ENCODE measurements at places on chromosomes 6 and 20.

- no peak for DNase-seq
Observed at GRCh38 chr6:36907781-36908180, 22.0 kb downstream of the C6orf89 start.

GRCh38 chr6:31958412-31958740, 395 bp downstream of the NELFE start:
- DNase-seq, result no peak

DNA sequence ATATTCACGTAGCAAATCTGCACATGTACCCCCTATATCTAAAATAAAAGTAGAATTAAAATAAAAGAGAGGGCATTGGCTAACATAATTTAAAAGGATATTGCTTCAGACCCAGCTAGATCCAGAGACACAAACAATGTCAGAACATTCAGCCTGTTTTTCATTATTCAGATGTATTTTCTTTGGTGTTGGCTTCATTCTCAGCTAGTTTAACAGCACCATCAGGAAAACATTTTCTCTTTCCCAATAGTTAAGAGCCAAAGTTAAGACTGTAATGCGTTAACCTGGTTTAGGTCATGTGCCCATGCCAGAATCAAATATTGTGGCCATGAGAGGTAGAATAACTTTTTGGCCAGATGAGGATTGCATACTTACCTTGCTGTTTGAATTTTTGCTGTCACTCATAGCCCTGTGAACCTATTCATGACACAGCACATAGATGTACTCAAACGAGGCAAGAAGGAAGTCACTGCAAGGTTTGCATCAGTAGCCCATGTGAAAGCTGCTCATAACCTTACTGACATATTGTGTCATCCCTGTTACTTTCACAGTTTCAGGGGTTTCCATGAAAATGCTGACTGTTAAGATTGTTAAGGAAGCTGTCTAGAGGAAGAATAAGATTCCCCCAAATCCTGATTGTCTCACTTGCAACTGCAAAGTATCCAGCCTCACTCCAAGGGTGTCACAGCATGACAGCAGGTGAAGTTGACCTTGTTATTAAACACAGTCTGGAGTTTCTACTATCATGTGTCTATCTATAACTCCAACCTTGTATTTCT, 233.1 kb downstream of the PACRG start:
- no peak for DNase-seq

GRCh38 chr20:49814057-49814694, 1.5 kb downstream of the SLC9A8 start:
- DNase-seq, result no peak

DNA sequence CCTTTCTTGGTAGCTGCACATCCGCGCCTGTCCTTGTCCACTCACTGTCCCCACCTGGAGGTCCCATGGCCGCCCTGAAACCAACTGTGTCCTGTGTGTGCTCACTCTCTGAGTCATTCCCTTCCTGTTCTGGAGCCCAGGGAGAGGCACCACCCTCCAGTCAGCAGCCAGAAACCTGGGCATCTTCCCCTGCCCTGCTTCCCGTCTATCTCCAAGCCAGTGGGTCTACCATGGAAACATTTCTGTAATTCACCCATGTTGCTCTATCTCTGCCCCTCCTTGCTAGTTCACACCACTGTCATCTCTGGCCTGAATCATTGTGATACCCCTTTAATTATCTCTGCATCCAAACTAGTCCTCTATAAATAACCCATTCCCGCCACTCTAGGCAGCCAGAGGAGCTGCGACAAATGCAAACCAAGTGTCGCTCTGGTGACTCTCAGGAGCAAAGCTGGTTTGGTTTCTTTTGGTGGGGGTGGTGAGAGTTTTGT, 28.8 kb upstream of the SYNJ2 start:
- DNase-seq, result no peak

- DNase-seq, result no peak
Observed at GRCh38 chr6:38713812-38714211, 1.3 kb upstream of the DNAH8 start.

DNA sequence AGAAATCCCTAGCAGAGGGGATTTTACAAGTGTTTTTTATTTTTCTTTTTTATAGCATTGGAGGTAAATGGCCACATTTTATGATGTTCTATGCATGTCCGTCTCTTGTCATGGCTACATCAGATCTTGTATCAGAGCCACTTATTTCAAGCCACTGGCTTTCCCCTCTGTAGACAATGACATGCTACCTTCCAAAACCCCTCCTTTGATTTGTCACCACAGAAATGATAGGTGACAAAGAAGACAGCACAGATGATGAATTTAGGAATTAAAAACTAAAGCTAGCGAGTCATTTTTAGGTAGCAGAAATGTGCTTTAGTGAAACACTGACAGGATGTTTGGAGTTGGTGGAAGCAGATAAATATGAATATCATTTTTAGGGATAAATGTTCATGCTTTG, 20.8 kb downstream of the PLCB1 start:
- DNase-seq, result no peak

DNA sequence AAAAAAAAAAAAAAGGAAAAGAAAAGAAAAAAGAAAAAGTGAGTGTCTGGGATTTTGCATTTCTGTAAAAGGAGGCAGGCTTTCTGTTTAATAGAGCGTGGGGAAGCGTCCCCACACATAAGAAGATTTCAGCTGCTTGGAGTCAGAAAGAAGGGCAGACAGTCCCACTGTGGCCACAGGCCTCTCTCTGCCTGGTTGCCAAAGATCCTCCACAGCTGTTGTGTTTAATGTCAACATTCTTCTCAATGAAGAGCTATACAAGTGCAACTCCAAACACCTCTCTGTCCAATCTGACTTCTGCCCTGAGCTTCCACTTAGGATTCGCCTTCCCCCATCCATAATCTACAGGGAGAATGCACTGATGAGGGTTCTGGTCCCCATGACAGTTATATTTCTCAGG, 64.3 kb upstream of the MLN start:
- no peak for DNase-seq

DNA sequence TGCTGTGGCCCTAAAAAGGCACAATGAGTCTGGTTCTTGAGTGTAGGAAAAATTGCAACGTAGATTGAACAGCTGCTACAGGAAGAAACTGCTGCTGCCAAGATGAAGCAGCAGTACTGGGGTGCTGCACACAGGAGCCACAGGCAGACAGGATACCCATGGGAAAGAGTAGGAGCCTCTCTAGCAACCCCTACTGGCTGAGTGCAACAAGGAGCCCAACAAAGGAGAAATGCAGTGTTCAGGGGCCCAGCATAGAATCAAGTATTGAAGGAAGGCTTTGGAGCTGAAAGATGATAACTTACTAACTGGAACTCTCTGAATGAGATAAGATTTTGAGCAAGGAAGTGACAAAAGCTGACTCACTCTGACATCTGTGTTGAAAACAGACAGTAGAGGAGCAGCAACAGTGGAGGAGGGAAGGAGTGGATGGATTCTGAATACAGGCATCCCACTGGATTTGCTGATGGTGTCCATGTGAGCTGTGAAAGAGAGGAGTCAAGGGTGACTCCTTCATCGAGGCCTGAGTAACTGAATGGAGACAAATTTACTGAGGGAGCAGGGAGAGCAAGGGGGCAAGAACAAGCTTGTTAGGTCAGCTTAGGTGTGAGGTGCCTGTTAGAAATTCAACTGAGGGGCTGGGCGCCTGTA, 534.7 kb upstream of the JARID2 start:
- DNase-seq, result no peak

DNA sequence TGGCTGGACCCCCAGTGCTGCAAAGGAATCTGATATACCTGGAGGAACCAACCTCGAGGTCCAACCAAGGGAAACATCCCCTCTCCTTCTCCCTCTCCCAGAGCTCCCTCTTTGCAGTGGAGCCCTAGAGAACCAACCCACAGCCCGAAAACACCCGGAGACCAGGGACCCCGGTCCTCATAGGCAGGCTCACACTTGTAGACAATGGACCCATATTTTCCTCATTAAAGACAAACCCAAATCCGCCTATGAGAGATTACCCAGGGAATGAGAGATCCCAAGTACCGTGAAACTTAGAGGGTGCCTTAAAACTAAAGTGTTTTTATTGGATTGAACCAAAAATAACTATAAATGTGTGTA, 9.6 kb upstream of the FOXF2 start:
- DNase-seq, result no peak

GRCh38 chr6:78157606-78158005, 504.8 kb downstream of the MEI4 start:
- DNase-seq, result no peak

DNA sequence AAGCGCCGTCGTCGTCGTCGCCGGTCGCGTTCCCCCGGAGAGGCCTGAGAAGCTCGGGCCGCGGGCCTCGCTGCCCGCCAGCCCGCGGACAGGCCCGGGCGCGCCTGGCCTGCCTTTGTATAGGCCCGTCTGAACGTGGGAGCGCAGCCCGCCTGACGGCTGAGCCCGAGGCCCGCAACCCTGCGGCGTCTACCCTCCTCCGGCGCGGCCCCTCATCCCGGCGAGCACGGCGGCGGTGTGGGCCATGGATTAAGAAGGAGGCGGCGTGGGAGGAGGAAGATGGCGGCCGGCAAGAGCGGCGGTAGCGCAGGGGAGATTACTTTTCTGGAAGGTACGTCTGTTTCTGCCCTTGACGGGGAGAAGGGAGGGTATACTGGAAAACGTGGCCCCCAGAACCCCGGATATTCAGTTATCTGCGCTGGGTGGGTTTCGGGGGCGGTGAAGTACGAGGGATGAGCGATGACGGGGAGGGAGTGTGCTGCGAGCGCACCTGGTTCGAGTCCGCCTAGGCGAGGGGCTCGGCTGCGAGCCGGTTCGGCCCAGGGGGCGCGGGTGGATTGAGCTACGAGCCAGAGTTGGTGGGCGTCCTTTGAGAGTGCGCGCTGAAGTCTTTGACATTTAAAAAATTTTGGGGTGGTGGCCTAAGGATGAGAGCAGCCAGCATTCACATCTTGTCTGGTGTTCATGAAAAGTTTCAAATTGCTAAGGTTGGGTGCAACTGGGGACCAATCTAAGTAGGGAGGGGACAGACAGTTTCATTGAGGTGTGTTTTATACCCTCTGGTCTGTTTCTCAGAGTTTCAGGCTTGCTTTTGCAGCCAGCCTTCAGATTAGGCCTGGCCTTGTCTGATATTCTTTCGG, 796 bp downstream of the SENP6 start:
- no peak for DNase-seq

Measured in fibroblast of the conjunctiva (primary cell).